Right renal pelvis (tissue), 4 donors: ENCODE measurements at places on chromosomes 3 and 15.

DNA sequence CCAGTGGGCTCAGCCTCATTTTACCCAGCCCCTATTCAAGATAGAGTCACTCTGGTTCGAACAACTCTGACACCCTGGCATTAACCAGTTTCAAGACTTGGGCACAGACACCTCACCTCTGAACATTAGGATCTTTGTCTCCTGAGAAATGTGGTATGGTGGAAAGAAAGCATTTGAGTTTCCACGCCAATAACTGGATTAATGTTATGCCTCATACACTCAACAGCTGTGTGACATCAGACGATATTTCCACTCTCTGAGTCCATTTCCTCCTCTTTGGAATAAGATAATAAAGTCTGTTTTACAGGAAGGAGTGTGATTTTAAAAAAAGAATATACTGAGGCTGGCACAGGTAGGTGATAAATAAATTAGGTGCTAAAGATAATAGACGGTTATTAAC is 121.3 kb upstream of the CHL1 start:
- DNase-seq, result no peak

GRCh38 chr3:176526225-176526624 is 671.1 kb downstream of the TBL1XR1 start:
- no peak for DNase-seq

- no peak for DNase-seq
These were observed 954 bp upstream of the DGKG start for GRCh38 chr3:186362988-186363387.

DNA sequence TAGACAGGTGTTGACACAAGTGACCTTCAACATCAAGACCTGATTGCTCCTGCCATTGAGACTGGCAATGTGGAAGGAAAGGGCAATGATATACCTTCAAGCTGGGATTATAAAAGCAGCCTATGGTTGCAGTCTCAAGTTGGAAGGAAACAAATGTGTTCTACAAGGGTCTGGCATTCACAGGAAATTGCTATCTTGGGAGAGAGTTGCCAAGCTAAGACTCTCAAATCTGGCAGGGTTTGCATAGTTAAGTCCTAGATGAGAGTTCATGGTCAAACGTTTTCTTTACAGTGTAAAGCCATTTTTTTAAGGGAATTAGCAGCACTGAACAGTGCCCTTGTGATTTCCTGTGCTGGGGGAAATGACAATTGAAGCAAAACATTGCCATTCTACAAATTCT is 546.9 kb upstream of the CFAP20DC start:
- no peak for DNase-seq

- peak; percentile 40 for DNase-seq
These were observed 16.4 kb downstream of the FAM107A start for GRCh38 chr3:58560771-58561311.

GRCh38 chr15:38028869-38029268 is 94.4 kb downstream of the TMCO5A start:
- no peak for DNase-seq
